NCI-H1048 (cell line): ENCODE measurements at places on chromosomes 12 and 14.

- no peak for DNase-seq
Observed at GRCh38 chr12:95848575-95849388, 10.0 kb upstream of the SNRPF start.

DNA sequence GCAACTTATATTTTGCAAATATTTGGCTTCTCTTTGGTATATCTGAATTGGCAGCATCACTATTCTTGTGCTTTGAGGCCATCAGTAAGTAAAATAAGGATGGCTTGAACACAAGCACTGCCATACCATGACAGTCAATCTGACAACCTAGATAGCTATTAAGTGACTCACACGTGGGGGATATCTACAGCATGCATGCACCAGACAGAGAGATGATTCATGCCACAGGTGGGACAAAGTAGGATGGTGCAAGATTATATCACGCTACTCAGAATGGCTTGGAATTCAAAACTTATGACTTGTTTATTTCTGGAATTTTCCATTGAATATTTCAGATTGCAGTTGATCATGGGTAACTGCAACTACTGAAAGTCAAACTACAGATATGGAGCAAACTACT is 675.6 kb upstream of the MDGA2 start:
- no peak for DNase-seq

GRCh38 chr14:95452893-95453712 is 63.3 kb downstream of the SYNE3 start:
- no peak for DNase-seq

- no peak for DNase-seq
Observed at GRCh38 chr12:68579254-68579653, 31.4 kb upstream of the RAP1B start.

DNA sequence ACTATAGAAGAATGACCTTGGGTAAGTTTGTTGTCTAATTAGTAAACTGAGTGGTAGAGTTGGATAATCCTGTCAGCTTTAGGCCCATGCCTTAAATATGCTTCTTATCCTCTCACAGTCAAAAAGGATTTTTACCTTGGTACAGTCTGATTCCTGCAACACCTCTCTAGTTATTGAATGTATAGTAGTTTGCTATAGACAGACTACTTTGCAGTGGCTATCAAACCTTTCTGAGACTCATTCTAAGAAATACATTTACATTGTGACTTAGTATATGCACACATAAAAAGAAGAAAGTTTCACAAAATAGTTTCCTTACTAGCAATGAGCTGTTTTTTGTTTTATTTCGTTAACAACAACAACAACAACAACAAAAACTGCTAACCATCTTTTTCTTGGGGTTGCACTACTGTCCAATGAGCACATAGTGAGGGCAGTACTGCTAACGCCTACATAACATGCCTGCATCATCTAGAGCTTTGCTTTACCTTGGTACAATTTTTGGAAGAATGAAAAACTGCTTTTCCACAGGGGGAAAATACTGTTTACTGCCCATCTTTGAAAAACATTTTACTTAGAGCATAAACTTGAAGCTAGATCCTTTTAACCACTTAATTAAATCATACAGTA is 28.5 kb downstream of the WNK1 start:
- DNase-seq, result no peak

GRCh38 chr14:58941629-58942028 is 246.8 kb upstream of the DAAM1 start:
- DNase-seq, result no peak

GRCh38 chr12:45076417-45077026 is 25.6 kb upstream of the DBX2 start:
- DNase-seq, result no peak
